ENCODE measurements at places on chromosomes 2 and 18.

- DNase-seq: no peak
Measured at GRCh38 chr2:168614172-168615018, 158.3 kb downstream of the CERS6 start.

- DNase-seq: no peak
Measured at GRCh38 chr2:1674276-1674675, 70.0 kb downstream of the PXDN start.

GRCh38 chr2:145324748-145325147 is 804.8 kb upstream of the ZEB2 start:
- DNase-seq: no peak

- DNase-seq: no peak
Measured at GRCh38 chr2:132477962-132478361, 61.4 kb downstream of the GPR39 start.

DNA sequence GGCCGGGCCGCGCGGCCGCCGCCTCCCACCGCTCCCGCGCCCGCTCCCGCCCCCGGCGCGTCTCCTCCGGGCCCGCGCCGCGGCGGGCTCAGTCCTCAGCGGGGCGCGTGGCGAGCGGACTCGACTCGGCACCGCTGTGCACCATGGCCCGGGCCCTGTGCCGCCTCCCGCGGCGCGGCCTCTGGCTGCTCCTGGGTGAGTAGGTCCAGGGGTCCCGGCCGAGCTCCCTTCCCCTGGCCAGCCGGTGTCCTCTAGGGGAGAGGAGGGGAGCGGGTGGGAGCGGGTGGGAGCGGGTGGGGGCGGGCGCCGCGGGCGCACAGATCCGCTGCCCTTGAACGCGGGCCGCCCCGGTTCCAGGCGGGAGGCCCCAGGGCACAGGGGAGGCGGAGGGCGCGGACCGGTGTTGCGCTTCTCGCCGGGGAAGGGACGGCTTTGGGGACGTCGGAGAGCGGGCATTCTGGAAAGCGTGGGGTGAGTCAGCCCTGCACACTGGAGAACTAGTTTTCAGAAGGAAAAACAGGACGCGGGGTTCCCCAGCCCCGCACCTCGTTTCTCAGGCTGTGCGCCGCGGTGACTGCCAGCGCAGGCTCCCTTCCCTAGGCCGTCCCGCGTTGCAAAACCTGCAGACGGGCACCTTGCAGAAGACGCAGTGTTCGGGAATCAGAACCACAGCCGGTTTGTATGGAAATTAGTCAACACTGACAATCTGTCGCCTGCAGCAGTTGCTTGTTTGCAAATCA is at the start of gene RAMP1:
Gene RAMP1, plus strand, starts transcription at position 91 of the 740 bp plus-strand sequence. Its CDS starts 53 bp downstream, at position 144.
- no peak for DNase-seq

DNA sequence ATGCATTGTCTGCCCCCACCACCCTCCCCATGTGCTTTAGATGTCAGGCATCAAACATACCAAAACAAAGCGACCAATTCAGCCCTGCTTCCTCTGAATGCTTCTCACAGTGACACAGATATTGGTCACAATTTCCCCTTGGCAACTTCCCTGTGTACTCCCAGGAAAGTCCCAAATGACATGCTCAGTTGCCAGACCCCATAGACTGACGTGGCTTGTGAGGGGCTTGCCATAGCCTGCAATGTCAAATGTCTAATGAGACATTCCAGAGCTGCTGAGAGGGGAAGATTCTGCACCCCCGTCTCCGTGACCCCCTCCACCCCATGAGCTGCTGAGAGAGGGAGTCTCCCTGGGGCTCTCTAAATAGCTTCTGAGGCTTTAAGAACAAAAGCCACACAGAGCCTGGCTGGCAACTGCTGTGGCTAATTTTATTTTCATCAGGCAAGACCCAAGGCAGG is 47.3 kb downstream of the RFTN2 start:
- DNase-seq: no peak

DNA sequence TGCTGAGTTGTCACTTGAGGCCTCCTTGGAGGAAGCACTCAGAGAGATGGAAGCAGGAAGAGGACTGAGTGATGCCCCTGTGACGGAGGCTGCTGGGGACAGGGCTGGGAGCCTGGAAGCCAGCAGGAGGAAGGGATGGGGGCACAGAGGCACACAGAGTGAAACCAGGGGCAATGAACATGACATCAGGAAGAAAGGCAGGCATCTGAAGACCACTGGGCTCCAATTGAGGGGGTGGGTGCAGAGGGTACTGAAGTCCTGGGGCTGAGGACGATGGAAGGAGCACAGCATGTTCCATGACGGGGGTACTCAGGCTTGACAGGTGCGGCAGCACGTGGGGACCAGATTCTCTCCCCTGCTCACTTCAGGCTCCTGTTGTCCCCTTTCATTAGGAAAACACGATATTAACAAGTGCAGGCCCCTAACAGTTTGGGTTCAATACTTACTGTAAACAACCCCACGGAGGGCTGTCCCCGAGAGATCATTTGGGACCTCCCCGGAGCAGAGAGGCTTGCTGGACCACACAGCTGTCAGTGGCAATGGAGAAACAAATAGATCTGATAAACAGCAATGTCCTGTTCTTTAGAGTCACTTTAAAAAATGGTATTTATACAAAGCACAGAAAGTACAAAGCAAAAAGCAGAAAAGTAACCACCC is 8.7 kb downstream of the INPP5D start:
- DNase-seq: no peak

DNA sequence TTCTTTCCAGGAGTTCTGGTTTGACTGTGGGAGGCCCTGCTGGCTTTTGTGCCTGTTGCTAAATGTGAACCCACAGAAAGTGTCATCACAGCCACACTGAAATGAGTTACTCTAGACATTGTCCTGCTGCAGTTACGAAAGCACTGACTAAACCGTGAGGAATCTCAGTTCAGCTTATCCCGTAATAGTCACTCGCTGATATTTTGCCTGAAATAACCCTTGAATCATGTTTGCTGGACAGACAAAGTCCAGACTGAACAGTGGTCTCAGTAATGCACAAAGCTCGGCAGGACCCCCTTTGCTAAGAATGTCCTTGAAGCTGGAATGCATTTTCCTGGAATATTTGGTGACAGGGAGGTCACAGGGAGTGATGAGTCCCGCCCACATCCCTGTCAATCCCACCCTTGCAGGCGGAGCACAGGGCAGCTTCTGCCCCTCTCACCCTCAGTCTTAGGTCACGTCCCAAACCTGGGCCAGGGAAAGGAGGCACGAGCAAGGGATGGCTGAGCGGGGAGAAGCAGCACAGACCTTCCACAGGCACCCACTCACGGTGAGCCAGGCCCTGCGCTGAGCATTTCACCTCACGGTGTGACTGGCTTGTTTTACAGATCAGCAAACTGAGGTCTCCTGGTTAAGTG is 53.4 kb downstream of the ADI1 start:
- DNase-seq: no peak

DNA sequence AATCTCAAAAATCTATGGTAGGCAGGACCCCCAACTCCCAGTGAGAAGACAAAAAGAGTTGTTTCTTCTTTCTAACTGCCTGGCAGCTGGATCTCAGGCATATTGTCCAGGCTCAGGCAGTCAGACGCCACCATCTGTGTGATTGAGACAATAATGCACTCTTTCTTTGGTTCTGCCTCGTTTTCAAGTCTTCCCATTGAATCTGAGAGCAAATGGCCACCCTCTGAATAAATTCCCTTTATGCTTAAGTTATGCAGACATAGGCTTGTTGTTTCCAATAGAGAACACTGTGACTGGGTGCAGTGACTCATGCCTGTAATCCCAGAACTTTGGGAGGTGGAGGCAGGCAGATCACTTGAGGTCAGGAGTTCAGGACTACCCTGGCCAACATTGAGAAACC is 15.3 kb upstream of the CD207 start:
- DNase-seq: no peak

- no peak for DNase-seq
Measured at GRCh38 chr2:239110595-239111048, 262.7 kb downstream of the TWIST2 start.

- no peak for DNase-seq
Measured at GRCh38 chr2:166357068-166357949, 18.4 kb downstream of the SCN9A start.

DNA sequence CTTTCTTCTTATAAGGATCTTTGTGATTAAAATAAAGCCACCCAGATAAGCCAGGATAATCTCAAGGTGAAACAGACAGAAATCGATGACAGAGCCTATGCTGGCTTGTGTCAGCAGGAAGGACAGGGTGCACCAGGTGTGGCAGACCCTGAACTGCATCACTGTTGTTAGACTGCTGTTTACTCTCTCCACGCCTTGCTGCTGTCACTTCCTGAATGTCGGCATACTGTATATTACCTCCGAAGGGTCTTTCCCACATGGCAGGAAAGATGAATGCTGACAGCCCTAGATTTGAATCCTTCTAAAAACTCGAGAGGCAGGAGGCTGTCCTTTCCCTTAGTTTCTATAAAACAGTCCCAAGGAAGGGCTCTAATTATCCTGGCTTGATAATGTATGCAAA is 18.9 kb upstream of the TMEM163 start:
- no peak for DNase-seq

DNA sequence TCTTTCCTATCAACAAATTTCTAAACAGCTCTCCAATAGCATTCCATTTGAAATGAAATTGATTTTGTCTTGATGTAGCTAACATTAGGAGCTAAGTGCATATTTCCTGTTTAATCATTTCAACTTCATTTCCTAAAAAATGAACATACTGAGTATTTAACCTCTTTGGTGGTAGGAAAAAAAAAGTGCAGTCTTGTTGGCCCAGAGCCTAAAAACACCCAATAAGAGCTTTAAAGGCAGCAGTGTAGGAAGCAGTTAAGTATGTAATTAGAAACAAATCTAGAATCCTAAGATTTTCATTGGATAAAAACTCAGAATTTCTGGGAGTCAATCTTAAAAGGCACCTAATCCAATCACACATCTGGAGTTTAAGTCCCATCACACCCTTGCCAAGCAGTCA is 71.0 kb upstream of the RBMS1 start:
- DNase-seq: no peak

DNA sequence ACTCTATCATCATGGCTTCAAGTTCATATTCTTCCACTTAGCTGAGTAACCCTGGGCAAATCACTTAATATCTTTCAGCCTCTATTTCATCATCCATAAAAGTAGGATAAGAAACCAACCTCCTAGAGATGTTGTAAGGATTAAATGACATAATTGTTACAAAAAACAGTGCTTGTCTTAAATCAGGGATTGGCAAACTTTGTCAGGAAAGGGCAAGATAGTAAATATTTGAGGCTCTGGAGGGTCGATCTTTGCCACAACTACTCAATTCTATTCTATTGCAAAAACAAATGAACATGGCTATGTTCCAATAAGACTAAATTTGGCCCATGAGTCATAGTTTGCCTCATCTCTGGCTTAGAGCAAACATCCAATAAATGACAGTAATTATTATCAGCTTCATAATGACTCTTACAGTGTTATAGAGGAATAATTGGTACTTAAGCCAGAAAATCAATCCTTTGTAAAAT is 184.7 kb downstream of the SATB2 start:
- DNase-seq: no peak

DNA sequence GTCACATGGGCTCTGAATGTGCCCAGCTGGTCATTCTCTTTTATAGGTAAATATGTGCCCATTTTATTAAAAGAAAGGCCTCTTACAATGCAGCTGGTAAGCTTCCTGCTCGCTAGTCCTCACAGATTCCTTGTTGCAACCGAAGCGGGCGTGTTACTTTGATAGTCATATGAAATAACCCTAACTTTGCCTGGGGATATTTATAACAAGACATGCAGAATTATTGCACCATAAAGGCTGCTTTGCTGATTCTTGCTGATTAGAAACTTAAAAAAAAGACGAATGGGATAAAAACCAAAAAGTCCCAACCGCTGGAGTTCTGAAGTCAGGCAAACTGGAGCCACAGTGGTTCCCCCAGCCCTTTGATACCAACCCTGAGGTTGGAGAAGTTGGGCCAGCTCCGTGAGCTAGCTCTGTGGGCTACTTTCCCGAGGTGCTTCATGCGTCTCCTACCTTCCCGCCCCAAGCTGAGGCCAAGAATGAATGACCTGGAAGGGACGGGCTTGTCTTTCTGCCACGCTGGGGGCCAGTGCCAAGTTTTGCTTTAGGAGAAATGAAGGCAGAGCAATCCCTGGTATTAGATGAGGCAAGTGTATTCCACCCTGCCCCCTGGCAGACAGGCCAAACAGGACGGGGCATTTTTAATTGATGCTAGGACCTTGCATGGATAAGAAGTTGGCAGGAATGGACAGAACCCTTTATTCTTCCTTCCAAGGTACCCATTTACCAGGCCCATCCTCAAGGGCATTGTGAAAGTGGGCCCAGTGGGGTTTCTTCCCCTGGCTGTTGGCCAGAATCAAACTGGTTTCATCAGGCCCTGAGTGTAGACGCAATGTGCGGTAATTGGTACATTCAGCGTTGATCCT is 140.4 kb downstream of the KCTD1 start:
- no peak for DNase-seq

- no peak for DNase-seq
Measured at GRCh38 chr2:228387776-228388175, 206.3 kb upstream of the SPHKAP start.

DNA sequence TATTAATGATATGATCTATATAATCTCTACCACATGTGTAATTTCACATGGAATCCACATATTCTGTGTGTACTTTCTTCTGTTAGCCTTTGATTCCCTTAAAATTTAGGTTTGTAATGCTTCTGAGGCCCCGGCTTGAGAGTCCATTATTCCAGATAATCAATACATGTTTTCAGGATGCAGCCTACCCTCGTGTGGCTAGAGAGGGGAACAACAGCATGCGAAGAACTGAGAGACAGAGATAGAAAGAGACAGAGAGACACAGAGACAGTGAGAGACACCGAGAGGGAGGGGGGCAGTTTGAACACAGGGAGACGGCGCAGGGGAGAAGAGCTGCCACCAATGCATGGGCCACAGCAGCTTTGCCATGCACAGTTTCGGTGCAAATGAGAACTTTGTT is 185.4 kb downstream of the SNTG2 start:
- DNase-seq: no peak

GRCh38 chr2:96138179-96139145 is at the start of gene ASTL:
TSS of gene ASTL (minus strand) at chr2:96138502. CDS start at chr2:96138436, 66 bp downstream.
- DNase-seq: no peak

GRCh38 chr2:234816056-234816455 is 135.8 kb upstream of the SH3BP4 start:
- no peak for DNase-seq

DNA sequence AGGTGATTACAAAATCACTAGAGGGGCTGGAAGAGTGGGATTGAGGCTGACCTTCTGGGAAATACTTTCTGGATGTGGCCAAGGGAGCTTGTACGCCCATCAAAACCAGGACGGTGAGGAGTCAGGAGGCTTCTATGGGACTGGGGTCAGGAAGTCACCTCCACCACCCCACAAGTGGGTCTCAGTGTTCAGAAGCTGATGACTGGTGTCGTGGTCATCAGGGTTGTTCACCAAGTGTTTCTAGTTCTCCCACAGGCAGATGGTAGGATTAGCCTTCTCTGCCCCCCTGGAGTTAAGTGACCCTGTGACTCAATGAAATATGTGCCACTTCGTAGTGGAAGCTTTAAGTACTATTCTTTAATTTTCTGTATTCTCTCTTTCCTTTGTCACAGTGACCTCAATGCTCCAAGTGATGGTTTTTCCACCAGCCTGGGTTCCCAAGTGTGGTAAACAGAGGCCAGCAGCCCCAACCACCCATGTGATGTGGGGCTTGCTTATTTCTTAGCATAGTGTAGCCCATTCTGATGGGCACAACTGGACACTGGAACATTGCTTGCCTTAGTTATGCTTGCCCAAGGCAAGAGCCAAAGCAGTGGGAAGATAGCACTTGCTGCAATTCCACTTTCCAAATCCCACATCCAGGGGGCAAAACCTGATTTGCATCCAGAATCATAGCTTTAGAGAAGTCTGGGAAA is 258.8 kb downstream of the CYP26B1 start:
- DNase-seq: no peak

Measured in type B pancreatic cell (in vitro differentiated cells).